Frontal cortex (tissue), 4 donors: ENCODE measurements at places on chromosomes 6 and 20.
A peak's percentile ranks its signal among the peaks of the same experiment; 100 is the strongest.

DNA sequence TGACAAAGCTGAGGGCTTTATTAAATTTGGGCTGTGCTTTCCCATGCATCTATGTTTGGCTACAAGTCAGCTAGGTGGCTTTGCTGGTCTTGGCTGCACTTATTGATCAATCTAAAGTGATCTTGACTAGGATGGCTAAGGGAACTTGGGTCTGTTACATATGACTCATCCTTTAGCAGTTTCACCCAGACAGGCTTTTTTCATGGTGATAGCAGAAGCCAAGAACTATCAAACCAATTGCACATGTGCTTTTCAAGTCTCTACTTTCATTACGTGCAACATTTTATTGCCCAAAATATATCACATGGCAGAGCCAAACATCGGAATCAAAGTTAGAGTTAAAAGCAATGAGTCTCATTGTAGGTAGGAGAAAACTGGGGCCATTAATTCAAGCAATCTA lies 626.3 kb downstream of the TENT5A start:
- no peak for DNase-seq

DNA sequence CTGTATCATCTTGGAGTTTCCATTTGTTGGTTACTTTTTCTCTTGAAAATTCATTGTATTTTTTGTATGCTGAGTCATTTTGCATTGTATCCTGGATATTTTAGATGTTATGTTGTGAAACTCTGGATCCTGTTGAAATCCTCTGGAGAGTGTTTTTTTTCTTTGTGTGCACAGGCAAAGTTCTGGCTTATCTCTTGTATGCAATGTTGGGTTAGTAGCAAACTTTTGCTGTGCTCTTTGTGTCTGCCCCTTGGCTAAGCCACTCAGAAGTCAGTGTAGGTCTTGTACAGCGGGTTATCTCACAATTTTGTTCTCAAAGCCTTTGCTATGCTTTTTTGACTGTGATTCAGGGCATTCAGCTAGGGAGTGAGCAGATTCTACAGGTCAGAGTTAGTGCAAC lies 29.1 kb upstream of the LMBRD1 start:
- DNase-seq, result no peak

DNA sequence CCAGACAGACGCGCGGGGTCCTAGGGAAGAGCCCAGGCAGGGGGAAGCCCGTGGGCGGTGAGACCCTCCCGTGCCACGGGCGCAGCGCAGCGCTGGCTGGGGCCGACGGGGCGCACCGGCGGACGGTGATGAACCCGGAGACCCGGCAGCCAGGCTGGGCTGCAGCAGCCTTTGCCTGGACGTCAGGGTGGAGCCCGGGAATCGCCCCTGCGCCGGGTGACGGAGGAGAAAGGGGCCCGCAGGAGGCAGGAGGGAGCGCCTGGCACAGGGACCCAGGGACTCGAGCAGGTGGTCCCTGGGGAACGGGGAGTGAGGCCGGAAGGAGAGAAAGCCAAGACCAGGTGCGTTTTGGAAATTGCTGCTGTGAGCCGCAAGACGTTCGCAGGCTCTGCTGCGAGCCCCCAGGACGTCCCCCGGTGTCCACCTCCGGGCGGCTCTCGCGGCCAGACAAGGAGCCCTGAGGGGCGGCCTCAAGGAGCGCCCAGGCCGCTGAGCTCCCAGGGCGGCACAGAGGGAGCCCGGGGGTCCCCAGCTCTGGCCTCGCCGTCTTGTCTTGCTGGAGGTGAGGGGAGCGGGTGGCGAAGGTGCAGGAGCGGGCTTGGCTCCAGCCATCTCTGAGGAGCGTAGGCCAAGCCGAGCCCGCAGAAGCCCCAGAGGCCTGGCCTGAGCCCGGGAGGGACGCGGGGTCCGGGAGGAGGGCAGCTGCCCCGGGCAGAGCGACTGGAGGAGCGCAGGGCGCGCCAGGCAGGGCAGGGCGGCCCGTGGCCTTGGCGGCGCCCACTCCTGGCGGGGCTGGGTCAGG lies 191.2 kb upstream of the PDE10A start:
- DNase-seq, result no peak

DNA sequence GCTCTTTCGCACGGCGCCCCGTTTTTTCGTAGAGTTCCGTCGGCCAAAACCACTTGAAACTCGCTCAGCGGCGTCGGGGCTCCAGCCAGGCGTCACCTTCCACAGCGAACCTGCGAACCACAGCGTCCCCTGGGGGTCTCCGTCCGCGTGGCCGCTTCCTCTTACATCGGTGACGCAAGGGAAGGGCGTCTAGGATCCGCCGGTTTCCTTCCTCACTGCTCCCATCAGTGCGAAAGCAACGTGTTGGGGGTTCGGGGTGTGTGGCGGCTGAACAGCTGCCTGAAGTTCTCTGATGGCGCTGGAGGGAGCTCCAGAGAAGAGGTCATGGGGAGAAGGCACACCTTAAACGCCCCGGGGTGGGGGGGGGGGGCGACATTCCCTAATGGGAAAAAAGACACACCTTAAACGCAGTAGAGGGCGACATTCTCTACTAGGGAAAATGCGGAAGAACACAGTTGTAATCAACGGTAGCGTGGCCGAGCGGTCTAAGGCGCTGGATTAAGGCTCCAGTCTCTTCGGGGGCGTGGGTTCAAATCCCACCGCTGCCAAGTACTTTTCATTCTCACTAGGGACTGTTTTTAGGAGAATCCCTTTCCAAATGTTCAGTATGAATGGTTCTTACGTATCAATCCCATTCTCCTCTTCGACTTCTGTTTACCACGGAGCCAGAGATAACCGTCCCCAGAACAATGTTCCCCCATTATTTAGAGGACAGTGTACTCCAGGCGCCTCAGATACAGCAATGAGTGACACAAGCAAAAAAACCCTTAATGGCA lies 16.4 kb downstream of the ZNF311 start:
- no peak for DNase-seq

DNA sequence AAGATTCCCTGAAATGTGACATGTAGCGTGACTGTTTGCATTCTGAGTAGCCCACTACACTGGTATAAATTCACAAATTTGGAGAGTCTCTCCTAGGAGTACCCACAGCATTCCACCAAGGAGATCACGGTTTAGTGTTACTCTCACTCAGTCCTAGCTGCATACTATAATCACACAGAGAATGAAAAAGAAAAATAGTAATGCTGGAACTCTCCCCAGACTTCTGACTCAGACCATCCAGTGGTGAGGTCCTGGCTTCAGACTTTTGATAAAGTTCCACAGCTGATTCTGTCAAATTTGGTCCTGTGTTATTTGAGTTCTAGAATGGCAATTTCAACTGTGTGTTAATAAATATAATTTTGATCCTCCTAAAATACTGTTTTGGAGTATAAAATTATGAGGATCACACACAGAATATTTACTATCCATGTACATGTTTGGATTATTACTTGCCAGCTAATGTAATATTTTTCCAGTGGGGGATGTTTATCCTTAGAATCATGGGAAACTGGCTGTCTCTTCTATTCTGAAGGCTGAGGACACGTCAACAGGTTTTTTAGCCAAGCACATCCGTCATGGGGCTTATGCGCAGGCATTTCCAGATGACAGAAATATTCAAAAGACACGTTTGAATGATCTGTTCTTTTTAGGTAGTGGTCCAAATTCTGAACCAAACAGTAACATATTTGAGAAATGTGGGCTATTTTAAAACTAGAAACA lies 5.1 kb upstream of the KIAA0408 start:
- no peak for DNase-seq

- DNase-seq, result no peak
These were observed 27.1 kb upstream of the FBXO9 start for GRCh38 chr6:53038141-53038540.

DNA sequence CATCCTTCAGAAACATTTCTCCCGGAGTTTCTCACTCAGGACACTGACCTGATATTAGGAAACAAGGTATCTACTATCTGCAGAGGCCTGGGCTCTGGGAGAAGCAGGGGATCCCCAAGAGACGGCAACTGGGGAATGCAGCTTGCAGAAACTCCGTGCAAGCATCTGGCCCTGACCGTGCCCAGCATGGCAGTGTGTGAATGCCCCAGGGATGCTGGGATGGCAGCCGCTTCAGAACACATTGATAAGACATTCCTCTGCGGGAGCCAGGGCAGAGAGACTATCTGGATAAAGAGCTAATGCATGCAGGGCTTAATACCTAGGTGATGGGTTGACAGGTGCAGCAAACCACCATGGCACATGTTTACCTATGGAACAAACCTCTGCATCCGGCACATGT lies 55.4 kb downstream of the NFATC2 start:
- DNase-seq, result no peak

- no peak for DNase-seq
These were observed 46.4 kb upstream of the CST5 start for GRCh38 chr20:23925789-23926525.

DNA sequence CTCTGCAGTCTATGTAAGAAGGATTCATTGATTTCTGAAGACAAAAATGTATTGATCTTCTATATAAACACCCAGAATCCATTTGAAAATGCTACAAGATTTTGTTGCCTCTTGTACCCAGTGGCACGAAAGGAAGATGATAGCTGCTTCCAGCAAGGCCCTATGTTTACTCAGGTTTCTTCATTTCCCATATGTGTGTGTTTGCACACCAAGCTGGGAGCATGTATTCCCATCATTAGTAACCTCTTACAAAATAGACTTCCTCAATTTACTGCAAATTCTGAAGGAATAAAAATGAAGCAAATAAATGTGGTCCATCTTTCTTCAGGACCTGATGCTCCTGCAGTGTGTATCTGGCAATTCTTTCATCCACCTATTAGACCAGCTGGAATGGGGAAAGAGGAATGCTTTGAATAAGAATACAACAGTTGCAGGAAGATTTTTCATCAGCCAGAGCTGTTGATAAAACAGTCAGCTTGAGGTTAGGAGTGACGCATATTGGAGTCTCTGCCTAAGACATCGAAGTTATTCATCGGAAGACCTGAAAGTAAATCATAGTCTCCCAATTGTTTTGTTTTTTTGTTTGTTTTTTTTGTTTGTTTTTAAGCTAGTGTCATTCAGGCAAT lies 132.3 kb downstream of the PDE7B start:
- no peak for DNase-seq

- no peak for DNase-seq
These were observed 15.6 kb downstream of the MEP1A start for GRCh38 chr6:46808806-46809205.

DNA sequence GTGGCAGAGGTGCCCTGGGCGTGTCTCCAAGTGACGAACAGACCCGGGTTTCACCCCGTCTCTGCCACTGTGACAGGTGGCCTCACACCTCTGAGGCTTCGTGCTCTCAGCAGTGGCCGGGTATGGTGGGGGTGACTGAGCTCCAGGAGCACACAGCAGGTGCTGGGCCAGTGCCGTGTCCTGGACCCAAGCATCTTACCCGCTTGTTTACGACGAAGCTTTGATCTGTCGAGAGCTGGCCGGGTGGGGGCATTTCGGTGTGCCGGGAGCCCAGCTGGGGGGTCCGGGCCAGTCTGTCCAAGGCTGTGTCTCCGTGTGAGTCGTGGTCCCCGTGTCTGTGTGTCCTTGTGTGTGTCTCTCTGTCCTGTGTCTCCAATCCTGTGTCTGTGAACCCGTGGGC lies 7.1 kb upstream of the LKAAEAR1 start:
- no peak for DNase-seq

DNA sequence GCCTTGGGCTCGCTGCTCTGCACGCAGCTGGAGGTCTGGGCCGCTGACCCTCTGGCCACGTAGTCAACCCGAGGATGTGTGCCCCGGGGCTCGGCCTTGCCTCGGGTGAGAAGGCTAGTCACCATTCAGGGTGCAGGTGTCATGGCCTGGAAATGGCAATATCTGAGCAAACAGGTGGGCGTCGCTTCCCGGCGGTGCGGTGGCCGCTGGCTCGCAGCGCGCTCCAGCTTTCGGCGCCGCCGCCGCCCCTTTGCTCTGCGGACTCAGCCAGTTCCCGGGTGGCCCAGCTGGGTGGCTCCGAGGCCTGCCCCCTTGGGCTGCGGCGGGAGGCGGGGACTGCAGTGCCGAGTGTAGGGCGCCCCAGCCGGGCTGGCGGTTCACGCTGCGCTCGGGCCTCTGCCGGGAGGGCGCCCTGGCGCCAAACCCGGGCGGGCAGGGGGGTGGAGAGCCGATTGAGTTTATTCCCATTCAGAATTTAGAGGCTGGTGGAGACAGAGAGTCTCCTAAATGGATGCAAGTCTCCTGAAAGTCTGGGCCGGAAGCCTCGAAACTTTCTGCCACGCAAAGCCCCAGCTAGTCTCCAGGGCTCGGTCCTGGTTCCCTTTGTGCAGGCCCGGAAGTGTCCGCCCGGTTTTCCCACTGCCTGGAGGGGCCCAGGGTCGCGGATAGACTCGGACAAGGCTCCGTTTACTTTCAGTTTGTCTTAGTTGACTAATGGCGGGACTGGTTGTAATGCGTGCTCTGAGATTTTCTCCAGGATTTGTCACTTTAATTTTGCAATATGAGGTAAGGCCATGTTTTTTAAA lies 11.3 kb upstream of the TFAP2A start:
- DNase-seq, result peak; percentile 38

- no peak for DNase-seq
These were observed 144.5 kb upstream of the FLRT3 start for GRCh38 chr20:14481863-14482262.

DNA sequence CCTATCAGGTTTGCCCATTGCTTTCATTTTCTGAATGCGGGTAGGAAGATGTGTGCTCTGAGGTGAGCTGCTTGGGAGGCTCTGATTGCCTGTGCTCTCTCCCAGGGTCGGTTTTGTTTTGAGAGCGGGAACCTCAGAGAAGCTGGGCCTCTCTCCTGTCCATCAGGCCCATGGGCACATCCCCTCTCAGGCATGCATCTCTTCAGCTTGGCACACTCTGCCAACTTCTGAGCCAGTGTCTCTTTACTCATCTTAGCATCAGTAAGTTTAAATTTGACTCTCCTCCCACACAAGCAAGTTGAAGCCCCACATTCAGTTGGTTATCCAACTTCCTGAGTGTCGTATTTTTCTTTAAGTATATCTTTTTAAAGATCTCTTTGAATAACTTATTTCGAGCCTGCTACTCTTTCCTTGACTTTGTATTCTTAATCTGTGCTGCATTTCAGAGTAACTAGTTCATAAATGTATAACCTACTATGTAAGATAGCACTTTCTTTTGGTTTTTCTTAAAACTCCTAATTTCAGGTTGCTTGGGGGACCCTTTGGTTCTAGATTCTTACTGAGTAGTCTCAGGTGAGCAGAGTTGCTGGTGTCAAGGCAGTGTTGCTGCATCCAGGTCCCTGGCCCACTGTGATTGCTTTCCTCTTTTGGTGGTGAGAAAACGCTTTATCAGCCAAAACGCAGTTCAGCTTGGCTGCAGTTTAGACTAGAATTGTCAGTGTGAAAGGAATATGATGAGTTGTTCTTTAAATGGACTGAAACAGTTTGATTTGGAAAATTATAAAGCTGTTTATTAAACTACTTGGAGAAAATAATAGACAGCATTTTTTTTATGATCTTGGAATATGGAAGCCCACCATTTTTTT lies 54.8 kb downstream of the SNX9 start:
- no peak for DNase-seq

- no peak for DNase-seq
These were observed 208.7 kb downstream of the COL9A1 start for GRCh38 chr6:70094156-70094555.

- DNase-seq, result no peak
These were observed 101.5 kb downstream of the ISM1 start for GRCh38 chr20:13322621-13323020.
